ENCODE measurements at places on chromosomes 2 and 18.

DNA sequence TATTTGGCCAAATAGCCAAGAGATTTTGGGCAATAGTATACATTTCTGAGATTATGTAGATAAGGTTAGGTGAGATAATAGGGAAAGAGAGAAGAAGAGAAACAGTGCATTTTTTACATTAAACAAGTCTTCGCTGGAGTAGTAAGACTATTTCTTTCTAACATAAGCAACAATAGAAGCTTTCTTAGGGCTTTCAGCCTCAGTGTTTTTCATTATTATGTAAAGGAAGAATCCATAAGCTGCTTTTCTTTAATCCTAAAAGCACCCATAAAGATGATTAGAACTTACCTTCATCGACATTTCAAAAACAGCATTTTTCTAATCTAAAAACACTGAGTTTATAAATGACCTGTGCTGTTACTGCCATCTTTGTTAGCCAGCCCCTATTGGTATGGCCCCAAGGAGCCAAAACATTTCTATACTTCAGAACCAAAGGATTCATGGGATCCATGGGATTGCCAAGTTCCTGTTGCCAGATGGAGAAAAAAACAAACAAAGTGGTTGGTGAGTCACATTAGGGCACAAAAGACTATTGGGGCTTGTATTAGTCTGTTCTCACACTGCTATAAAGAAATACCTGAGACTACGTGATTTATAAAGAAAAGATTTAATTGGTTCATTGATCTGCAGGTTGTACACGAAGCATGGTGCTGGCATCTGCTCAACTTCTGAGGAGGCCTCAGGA, 88.2 kb downstream of the SCG2 start:
- DNase-seq, result no peak

DNA sequence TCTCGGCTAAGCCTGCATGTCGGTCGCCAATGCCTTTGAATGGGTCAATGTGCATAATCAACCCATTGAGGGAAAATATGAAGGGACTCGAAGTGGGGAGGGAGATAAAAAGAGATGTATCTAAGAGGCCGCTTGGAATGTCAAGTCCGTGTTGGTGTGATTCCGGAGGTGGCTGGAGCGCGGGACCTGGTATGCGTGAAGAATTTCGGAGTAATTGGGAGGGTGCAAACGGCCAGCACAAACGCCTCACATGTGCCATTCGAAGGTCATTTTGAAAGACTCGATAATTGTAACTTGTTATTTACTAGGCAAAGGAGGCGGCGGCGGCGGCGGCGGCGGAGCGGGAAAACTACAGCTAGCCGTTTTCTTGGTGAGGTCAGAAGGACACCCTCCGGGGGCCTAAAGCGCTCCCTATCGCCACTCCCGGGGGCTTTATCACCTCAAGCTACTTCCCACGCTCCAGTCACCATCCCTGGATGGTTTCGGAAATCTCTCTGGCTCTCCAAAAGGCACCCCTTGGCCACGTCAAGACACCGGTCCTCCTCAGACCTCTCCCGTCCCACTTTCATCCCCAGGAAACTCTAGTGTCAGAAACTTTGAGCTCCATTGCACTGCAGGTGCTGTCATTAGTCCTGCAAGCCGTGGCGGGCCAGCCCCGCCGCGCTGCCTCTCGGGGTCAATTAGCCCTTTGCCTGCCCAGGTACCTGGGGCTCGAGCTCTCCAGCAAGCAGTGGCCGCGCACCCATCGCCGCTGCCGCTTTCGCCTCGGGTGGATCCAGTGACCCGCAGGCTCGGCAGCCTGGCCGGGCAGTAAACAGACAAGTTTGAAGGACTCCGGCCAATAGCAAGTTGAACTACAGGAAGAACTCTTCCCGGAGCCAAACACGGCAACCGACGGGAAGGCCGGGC, 1.5 kb downstream of the ERBB4 start:
- DNase-seq, result no peak

DNA sequence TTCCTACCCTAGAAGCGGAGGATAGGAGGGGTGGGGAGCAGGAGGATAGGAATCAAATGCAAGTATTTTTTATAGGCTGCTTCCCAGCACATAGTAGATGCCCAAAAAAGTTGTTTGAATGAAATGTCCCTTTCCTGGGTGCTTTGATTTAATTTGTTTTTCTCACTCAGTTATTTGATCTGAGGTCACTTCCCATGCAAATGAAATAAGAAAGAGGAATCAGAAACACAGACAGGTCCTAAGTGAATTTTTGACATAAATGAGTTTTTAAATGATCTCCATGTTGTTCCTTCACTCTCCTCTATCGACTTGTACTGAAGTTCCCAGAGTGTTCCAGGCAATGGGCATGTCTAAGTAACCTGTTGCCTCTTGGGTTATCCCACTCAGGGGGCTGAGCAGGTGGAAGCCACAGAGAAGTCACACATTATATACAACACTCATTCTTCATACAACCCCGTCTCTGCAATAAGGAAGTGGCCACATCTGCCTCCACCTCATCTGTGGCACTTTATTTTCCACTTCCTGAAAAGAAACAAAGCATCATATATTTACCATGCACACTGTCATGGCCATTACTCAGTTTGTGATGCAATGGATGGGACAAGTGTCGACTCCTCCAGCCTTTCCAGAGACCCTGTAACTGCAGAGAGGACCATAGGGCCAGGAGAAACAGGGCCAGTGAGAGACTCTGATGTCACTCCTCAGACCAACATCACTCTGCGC, 81.9 kb upstream of the ZNF397 start:
- no peak for DNase-seq

DNA sequence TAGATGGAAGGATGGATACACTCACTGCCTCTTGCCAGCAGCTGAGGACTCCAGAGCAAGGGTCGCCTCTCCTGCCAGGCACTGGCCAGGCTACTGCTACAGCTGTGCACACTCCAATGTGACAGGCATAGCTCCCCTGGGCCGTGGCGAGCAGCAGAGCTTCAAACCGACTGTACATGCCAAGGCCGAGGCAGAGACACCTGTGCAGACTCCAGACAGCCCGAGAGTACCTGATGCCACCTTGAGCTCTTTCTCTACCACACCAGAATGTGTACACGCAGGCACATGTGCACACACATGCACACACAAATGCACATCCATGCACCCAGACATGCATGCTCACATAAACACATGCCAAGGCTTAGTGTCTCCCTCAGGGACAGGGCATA, 508.3 kb upstream of the MYT1L start:
- no peak for DNase-seq

GRCh38 chr2:148031152-148031551, 10.3 kb downstream of the MBD5 start:
- no peak for DNase-seq

GRCh38 chr2:112942654-112943002, 31.7 kb downstream of the IL37 start:
- DNase-seq, result no peak

- DNase-seq, result no peak
Measured at GRCh38 chr2:9885036-9885684, 41.9 kb downstream of the TAF1B start.

DNA sequence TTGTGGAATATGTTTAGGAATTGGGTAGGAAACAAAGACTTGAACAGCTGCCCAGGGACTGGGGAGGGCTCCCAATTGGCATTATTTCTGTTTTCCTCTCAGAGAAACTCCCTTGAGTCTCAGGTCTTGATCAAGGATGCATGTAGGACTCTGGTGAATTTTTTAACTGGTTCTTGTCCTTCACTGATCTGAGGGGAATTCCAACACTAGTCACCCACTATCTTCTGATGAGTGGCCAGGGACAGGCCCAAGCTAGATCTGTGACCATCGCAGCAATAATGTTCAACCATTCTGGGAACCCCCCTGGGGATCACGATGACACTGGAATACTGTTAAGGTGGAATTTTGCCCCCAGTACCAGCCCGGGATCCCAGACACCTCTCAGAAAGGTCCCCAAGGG, 132.0 kb downstream of the SH3BP4 start:
- DNase-seq, result no peak

GRCh38 chr2:30425326-30425725, 21.7 kb upstream of the LCLAT1 start:
- DNase-seq, result no peak

DNA sequence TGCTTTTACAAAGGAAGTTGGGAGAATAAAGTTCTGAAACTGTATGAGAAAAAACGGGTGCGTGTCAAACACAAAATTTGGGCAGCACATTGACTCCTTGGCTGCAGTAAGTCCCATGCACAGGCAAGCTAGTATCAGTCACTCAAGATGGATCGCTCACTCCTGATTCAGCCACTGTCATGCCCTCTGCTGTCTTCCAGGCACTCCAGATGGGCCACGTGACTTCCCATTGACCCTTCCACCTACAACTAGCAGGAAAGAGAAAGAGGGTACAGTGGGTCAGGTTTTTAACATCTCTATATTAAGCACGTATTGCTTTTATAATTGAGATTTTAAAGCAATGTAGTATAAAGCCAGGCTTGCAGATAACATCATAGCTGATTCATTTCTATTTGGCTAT, 8.6 kb downstream of the ARHGEF33 start:
- no peak for DNase-seq

- no peak for DNase-seq
Measured at GRCh38 chr18:25167612-25168410, 184.2 kb downstream of the ZNF521 start.

- no peak for DNase-seq
Measured at GRCh38 chr2:72103161-72103560, 44.5 kb downstream of the CYP26B1 start.

DNA sequence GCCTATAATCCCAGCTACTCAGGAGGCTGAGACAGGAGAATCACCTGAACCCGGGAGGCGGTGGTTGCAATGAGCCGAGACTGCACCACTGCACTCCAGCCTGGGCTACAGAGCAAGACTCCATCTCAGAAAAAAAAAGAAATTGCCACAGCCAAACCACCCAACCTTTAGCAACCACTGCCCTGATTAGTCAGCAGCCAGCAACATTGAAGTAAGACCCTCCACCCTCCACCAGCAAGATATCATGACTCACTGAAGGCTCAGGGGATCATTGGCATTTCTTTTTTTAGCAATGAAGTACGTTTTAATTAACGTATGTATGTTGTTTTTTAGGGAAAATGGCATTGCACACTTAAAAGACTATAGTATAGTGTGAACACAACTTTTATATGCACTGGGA, 349.1 kb upstream of the ACVR2A start:
- DNase-seq, result no peak

- DNase-seq, result no peak
Measured at GRCh38 chr2:64371727-64372126, 82.2 kb upstream of the LGALSL start.

- DNase-seq, result no peak
Measured at GRCh38 chr18:6960656-6961055, 156.9 kb downstream of the LAMA1 start.

DNA sequence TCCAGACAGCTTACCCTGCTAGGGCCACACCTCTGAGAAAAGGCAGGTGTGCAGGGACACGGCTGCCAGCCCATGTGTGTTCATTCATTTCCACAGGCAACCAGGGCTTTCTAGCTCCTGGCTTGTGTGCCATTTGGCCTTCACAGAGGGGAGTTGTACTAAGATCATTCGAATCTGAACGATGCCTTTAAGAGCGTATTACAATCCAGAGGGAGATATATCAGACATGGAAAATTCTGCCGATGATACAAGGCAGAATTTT, 64.2 kb upstream of the OTOF start:
- no peak for DNase-seq

GRCh38 chr2:161090411-161090810, 69.8 kb upstream of the TANK start:
- DNase-seq, result peak; percentile 17

- DNase-seq, result no peak
Measured at GRCh38 chr2:150110548-150110947, 376.9 kb downstream of the RND3 start.

GRCh38 chr2:194380011-194380410, 1277.0 kb upstream of the SLC39A10 start:
- DNase-seq, result no peak

DNA sequence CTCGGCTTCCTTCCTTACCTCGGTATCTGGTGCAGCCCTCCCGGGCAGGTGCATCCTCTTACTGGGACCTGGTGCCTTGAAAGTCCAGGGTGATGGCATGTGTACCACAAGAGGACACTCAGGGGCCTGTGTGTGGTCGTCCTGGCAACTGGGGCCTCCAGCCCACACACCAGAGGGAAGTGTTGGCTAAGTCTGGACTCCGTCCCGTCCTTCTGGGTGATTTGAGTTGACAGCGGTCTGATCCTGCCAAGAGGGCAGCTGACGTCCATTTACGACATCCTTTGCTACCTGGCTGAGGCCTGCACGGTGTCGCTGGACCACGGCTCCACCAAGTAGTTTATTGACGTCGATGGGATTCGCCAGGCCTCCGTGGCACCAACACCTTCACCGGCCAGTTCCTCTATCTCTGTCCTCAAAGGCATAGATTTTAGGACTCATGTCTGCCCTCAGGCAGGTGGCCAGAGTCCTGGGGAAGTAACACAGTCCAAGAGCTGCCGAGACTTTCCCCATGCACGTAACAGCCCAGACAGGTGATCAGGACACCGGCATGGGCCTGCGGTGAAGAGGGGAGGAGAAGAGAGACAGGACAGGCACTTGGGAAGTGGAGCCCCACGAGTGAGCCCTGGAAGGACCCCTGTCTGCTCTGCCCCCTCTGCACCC, 186.0 kb upstream of the HDAC4 start:
- DNase-seq, result no peak

DNA sequence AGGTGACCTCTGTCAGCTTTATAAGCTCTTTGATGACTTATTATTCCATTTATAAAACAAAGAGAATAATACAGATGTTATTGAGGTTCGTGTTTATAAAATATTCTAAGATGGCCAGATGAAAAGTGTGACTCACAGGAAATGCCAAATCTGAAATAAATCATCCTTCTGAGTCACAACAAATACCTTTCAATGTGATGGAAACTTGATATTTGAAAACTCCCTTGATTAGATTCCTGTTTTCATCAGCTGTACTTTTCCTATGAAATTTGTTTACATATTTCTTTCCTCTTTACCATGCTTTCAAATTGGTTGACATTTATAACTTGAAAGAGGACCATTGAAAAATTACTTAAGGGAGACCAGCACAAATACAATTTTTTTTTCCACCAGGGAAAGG, 30.6 kb upstream of the PPP1R1C start:
- DNase-seq, result no peak

DNA sequence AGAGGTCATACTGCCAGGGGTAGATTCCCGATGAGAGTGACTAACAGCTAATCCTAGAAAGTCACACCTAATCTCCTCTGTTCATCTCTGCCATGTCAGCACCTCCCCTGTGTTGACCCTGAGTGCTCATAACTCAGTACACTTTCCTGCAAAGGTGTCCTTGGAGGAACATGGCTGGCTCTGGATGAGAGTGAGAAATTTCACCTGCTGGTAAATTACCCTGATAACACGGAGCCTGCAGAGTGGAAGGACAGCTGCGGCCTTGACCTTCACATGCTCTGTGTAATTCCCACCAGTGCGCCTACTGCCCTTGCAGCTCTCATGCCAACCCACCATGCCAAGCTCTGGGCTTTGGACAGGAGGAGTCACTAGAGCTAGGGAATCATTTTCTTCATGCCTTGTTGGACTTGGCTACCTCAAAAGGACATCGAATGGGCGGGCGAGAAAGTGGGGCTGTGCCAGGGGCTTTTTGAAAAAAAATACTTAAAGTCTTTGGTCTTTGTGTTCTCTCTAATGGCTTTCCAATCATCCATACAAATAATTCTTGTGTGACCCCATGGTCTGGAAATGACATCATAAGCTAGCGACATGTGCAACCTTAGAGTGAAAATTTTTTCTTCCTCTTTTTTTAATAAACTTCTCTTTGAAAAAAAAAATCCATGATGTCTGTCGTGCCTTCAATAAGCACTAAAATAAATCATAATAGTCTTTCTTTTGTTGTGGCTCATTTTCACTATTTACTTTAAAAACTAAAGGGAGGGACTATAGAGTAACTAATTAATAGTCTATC, 319.9 kb downstream of the MYCN start:
- DNase-seq, result no peak

- no peak for DNase-seq
Measured at GRCh38 chr18:23772327-23773024, 83.2 kb downstream of the LAMA3 start.

GRCh38 chr2:219059375-219059724, 1.4 kb downstream of the IHH start:
- DNase-seq, result no peak

Data from stimulated activated CD4-positive, alpha-beta T cell treated with anti-CD3 and anti-CD28 coated beads, Interleukin-12 subunit alpha, Interleukin-12 subunit beta, amount 100 ng/mL, for 4 hours (primary cell).